ENCODE measurements at places on chromosomes 5 and 9.

DNA sequence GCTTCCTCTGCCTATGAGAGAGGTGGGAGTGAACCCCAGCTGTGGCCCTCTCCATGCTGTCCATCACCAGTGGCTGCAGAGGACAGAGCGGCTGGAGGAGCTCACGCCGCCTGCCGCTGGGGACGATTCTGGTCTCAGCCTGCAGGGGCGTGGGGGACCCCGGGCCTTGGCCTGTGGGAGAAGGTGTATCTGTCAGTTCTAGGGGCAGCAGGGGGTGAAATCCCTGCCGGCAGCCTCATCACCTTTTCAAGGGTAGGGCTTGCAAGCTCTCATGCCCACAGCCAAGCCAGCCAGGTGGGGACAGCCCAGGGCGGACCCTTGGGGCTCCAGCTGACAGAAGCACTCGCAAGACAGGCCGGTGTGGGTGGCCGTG lies 80.2 kb downstream of the TSPAN17 start:
- no peak for DNase-seq

DNA sequence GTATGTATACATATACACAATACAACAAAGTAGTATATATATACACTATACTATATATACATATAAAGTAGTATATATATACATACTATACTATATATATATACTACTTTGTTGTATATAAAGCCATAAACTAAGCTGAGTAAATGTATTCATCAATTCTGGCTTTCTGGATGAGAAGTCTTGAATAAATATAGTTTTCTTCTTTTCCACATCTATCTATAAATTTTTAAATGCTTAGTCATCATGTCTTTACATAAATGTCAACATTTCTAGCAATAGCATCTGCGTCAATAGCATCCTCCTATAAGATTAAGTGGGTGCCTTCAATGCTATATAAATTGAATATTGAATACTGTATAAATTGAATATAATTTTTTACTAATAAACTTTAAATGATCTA lies 63.1 kb upstream of the COX7C start:
- DNase-seq: no peak

- no peak for DNase-seq
Observed at GRCh38 chr5:111198281-111198966, 25.8 kb upstream of the CAMK4 start.

GRCh38 chr5:36607838-36608783 lies 1.7 kb downstream of the SLC1A3 start:
- DNase-seq: no peak

- no peak for DNase-seq
Observed at GRCh38 chr9:36742264-36742663, 169.6 kb downstream of the MELK start.

- no peak for DNase-seq
Observed at GRCh38 chr5:95241635-95242034, 43.3 kb downstream of the MCTP1 start.
